Globus pallidus (tissue), 1 donor: ENCODE measurements at places on chromosomes 3 and 15.
A peak's percentile ranks its signal among the peaks of the same experiment; 100 is the strongest.

- DNase-seq, result peak; percentile 52
Measured at GRCh38 chr15:65837301-65838294, 31.7 kb upstream of the RAB11A start.

DNA sequence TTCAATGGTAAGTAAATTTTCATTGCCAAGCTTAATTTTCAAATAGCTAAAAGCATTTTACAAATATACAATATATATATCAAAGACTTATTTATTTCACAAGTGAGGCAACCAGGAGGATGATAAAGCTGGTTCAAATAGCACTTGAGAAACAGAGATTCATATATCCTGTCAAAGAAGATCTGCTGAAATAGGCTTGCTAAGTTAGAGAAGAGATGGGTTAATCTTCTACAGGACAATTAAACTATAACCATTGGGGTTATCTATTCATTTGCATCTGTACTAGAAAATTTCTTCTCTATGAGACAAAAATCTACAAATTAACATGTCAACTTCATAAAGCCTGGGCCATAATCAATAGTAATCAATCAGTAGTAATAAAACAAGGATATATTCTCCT is 637.7 kb upstream of the UBE2E2 start:
- DNase-seq, result no peak

- no peak for DNase-seq
Measured at GRCh38 chr3:11904157-11904556, 57.5 kb upstream of the TAMM41 start.

DNA sequence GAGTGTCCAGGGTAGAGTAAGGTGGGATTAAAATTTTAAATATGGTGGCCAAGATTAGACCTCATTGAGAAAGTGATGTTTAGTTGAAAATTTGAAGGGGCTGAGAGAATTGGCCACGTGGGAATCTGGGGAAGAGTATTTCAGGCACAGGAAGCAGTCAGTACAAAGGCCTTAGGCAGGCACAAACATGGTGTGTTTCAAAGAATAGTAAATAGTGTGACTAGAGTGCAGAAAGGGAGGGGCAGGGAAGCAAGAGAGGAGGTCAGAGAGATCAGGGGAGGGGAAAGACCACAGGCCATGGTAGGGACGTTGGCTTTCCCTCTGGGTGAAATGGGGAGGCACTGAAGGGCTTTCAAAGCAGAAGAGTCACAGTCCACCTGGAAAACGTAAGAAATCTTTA is 36.6 kb upstream of the POMGNT2 start:
- DNase-seq, result no peak

DNA sequence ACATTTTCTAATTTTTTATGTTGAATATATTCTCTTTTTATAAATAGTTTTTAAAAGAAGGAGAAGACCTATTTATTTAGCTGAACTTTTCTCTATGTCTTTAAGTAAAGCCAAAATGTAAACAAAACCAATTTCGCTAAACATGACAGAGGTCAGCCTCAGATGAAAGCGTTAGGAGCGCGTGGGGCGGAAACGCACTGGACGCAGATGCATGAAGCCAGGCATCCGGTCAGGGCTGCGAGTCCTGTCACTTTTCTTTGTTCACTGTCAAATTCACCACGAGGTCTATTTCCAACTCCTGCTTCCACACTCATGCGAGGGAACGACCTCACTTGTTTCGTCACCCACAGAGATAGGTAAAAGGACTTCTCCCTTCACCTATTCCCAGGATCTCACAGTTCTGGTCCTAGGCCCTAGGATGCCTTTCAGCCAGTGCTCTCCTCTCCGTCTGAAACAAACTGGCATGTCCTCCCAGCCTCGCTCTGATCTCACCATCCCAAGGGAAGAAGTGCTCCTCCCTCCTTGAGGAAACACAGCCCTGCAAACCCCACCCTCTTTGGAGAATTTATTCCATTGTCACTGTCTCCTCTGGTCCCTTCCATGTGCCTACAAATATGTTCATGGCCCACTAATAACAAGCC is 57.9 kb downstream of the ITGB5 start:
- DNase-seq, result no peak

DNA sequence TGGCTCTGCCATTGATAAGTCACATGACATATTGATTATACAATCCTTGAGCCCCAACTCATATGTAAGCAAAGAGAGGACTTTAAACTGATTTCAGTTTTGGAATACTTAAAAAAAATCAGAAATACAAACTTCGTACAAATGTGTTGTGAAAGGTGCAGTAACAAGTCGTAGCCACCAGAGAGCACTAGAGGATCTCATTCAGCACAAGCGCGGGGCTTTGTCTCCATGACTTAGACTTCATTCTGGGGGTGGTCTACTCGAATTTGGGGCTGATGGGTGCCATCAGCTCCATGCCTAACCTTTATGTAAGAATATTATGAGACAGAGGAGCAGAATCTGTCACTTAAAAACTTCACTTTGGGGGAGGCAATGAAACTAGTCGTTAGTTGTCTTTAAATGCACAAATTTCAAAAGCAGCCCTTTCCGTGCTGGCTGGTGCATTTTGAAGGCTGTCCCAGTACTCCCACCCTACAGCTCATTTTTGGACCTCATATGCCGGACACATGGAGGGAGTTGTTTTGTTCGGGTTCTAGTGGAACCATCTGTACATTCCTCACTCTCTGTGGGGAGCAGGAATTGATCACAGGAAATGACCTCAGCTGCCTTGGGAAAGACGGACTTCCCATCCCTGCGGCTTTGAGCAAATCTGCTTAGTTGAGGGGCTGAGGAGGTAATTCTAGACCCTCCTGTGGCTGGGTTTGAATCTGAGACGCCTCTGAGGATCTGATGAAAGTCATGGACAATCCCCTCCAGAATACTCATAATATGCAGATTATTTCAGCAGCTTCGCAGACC is 27.5 kb upstream of the MASP1 start:
- peak; percentile 43 for DNase-seq

- DNase-seq, result no peak
Measured at GRCh38 chr3:43674345-43675085, 16.2 kb upstream of the ABHD5 start.

DNA sequence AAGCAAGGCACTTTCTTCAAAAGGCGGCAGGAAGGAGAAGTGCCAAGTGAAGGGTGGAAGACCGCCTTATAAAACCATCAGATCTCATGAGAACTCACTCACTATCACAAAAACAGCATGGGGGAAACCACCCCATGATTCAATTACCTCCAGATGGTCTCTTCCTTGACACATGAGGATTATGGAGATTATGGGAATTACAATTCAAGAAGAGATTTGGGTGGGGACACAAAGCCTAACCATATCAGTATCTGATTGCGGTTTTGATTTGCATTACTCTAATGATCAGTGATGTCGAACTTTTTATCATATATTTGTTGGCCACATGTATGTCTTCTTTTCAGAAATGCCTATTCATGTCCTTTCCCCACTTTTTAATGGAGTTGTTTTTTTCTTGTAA is 549.3 kb upstream of the IL12A start:
- no peak for DNase-seq

- no peak for DNase-seq
Measured at GRCh38 chr15:78651930-78652615, 11.1 kb upstream of the CHRNB4 start.

DNA sequence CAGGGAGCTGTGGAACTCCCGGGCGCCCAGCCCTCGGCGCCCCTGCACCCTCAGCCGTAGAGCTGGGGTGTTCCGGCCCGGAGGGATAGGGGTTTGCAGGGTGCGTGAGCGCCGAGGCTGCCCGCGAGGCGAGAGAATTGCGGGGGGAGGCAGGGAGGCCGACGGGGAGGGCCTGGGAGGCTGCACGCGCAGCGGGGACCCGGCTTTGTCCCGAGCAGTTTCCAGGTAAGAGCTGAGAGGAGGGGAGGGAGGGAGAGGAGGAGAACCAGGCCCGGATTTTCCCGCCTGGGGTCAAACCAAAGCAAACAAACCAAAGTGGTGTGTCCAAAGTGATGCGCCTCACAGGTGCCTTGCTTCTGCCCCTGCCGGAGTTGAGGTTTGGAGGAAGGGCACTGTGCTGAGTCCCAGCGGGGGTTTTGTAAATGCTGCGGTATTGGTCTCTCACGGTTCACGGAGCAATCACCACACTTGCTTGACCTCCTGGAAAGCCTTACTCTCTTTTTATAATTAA is 146.4 kb downstream of the TJP1 start:
- no peak for DNase-seq

DNA sequence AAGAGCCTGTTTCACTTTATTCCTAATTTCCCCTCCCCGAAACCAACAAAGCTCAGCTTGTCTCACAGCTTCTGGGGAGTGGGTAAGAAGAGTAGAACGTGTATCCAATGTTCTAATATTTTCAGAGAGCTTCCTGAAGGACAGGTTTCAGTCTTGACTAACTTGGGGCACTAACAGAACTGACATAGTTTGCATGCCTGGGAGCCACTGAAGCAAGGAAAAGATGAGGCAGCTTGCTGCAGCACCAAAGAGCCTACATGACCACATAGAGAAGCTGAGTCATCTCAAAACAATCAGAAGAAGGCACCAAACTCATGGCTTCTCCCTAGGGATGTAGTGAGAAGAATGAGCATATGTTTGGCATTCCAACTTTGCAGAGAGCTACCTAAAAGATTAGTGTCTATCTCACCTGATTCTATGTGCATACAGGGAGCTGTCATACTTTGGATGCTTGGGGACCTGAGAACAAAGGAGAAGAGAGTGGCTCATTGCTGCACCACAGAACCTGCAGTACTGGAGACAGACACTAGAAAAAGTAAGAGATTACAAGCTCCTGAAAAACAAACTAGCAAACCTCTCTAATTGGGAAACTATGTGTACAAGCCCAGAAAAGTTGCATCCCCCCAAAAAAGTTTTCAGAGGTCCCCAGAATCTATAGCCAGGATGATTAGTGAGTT is 86.9 kb downstream of the DCLK3 start:
- no peak for DNase-seq

GRCh38 chr3:138173769-138174420 is 826 bp downstream of the DBR1 start:
- no peak for DNase-seq

DNA sequence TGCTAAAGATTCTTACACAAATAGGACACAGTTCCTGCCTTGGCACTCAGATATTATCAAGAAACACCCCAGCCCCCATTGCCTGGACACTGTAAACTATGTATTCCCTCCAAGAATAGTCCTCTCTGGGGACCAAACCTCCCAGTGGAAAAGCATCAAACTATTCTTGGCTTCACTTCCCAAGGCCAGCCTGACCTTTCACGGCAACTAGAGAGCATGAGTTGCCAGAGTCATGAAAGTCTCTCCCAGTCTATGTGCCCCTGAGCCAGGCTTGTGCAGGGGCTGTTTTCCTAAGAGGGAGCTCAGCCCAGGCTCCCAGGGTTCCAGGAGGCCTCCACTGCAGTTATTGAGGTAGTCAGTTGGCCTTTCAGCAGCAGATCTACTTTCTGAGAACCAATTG is 251.9 kb upstream of the TGFBR2 start:
- DNase-seq, result no peak

- no peak for DNase-seq
Measured at GRCh38 chr3:131217296-131217741, 164.3 kb upstream of the NUDT16 start.

DNA sequence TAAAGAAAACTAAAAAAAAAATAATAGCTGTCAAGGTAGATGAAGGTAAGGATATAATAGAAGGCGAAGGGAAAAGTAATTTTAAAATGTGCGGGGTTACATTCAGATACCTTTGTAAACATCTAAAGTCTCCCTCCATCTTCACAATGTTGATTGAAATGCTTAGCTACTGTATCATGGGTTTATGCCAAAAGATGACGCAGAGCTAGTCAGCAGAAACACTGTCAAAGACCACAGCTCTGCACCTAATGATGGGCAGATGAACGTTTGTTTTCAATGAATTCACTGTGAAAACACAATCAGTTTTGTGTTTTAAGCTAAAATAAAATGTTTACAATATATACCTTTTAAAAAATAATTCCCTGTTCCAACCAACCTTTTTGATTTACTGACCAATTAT is 61.2 kb downstream of the RFTN1 start:
- no peak for DNase-seq

- DNase-seq, result no peak
Measured at GRCh38 chr3:186173224-186173815, 64.4 kb upstream of the ETV5 start.

DNA sequence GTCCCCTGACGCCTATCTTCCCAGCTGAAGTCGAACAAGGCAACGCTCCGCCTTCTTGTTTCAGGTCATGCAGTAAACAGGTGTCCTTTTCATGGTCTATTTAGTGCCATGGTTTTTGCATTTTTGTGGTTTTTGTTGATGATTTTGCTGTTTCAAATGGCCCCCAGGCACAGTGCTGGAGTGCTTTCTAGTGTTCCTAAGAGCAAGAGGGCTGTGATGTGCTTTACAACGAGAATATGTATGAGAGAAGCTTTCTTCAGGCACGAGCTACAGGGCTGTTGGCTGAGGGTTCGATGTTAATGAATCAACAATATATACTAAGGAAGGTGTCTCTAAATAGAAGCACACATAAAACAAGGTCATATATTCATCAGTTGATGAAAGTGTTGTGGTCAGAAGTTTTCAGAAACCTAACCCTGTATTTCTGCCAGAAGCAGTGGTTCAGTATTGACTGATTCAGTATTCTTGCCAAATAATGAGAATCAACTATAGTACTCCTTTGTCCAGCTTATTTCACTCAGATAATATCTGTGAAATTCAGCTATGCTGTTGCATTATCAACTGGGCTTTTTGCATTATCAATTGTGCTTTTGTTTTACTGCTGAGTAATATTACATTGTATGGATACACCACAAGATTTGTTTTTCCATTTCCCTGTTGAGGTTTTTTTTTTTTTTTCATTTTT is 18.5 kb downstream of the LIMD1 start:
- peak; percentile 33 for DNase-seq

- DNase-seq, result peak; percentile 48
Measured at GRCh38 chr3:52121813-52122212, 32.4 kb downstream of the POC1A start.

DNA sequence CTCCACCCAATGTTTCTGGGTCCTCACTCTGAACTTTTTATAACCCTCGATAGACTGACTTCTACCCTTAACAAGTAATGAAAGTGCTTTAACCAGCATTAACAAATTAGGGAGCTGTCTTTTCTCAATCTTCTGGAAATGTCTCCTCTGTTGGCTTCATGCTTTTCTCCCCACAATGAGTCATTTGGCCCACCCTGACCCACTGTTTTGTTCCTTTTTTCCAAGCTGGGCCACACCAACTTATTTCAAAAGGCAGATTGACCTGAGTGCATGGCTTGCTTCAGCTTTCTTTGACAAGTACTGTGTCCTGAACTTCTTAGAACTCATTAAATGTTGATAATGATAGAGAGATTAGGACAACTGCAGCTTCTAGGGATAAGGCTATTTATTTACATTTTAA is 199.6 kb upstream of the SEMA6D start:
- no peak for DNase-seq

DNA sequence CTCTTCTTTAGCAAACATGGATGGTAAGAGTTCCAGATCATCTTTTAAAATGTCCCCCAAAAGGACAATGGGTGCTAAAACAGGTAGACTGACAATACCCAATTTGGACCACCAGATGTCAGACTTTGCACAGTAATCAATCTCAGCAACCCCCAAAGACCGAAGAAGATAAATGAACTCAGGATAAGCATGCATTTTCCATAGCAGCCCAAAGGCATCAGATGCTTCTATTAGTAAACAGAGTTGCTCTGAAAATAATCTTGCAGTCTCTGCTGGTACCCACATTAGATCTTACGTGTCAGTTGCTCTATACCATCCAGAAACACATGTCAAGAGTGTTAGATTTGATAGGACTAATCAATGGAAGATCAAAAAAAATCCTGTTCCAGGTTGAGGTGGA is 20.6 kb downstream of the MYH15 start:
- DNase-seq, result peak; percentile 69

GRCh38 chr15:101482526-101483371 is 6.8 kb downstream of the PCSK6 start:
- no peak for DNase-seq

- DNase-seq, result no peak
Measured at GRCh38 chr15:76330080-76330680, 6.4 kb upstream of the ISL2 start.
